Stimulated activated CD4-positive, alpha-beta T cell treated with anti-CD3 and anti-CD28 coated beads, TNF-alpha, amount 100 ng/mL, for 24 hours (primary cell): ENCODE measurements at places on chromosomes 2 and 18.

DNA sequence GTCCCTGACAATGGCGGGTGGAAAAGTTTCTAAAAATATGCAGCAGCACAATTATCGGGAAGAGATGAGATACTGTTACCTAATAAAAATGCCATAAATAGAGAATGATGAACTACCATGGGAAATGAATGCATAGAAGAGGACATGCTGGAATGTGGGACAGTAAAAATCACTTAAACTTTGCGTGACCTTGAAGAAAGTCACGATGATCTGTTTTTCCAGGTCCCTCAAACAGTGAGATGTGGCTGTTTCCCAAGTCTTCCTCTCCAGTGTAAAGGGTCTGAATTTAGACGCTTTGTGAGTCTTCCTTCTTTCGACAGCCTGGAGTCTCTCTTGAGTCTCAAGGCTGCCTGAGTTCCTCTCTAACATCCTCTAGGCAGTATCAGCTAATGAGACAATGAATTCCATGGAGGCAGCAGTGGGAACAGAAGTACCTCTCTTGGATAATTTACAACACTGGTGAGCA is 1.4 kb downstream of the CLUL1 start:
- no peak for DNase-seq

DNA sequence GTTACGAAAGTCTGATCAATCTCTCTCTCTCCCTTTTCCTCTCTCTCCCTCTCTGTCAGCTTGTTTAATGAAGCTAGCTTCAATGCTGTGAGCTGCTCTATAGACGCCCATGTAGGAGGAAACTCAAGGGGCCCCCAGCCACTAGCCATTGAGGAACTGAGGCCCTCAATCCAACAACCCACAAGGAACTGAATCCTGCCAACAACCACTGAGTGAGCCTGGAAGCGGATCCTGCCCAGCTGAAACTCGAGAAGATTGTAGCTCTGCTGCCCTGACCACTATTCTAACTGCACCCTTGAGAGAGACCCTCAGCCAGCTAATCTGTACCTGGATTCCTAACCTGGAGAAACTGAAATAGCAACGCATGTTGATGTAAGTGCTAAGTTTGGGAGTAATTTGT is 129.2 kb downstream of the BCL11A start:
- DNase-seq: no peak

DNA sequence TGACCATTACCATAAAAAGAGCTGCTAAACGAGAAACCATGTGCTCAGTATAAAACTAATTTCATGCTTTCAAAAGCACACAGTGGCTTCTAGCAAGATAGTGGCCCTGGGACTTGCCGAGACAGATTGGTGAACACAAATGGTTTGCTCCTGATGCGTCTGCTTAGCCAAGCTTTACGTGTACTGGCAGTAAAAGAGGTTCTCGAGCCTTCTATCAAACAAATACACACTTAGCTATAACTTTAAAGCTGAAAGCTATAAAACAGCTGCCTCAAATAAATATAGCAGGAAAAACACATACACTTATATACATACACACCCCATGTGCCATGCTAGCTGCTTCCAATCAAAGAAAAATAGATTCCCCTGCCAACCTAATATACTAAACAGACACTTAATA is 117.0 kb downstream of the ZNF385B start:
- DNase-seq: no peak

DNA sequence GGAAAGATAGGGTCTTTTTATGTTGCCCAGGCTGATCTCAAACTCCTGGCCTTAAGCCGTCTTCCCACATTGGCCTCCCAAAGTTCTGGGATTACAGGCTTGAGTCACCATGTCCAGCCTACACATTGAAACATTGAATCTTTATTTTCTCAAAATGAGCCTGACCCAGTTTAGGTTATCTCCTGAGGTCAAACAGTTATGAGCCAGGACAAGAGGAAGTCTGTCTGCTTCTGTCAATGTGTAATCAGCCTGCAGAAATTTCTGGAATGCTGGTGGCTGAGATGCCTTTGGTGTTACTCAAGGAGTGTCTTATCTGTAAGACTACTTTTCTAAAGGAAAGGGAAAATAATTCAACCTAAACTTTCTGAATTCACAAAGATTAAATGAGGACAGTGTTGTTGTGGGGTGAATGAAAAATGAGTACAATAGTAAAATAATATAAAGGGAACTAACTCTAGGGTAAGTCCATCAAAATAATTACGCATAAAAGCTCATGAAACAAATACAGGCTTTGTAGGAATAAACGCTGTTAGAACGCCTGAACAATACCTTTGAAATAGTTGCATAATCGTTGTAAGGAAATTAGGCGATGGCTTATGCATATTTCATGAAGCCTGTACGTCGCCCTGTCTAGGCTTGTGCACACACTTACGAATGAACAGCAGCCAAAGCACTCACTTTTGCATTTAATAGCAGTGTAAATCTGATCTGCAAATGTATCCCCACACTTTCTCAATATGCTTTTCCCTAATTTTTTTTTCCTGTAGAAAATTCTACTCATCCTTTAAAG is 260.8 kb downstream of the RDH14 start:
- no peak for DNase-seq

GRCh38 chr18:44987371-44987770 is 306.7 kb downstream of the SETBP1 start:
- no peak for DNase-seq

GRCh38 chr2:26486789-26487188 is 8.9 kb upstream of the OTOF start:
- no peak for DNase-seq

GRCh38 chr18:33836564-33836963 is 258.5 kb downstream of the ASXL3 start:
- DNase-seq: no peak

DNA sequence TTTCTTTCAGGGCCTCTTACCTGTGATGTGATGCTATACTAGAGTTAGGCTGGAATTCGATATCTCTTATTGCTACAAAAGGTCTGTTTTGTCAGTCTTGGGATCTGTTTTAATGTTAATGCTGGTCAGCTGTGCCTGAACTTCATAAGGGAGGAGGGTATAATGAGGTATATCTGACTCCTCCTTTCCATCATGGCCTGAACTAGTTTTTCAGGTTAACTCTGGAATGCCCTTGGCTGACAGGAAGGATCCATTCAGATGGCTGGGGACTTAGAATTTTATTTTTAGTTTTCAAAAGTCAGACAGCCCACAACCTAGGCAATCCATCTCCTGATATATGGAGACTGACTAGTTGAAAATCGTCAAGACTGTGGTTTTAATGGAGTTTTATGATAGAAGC is 35.9 kb upstream of the TBC1D8 start:
- no peak for DNase-seq

DNA sequence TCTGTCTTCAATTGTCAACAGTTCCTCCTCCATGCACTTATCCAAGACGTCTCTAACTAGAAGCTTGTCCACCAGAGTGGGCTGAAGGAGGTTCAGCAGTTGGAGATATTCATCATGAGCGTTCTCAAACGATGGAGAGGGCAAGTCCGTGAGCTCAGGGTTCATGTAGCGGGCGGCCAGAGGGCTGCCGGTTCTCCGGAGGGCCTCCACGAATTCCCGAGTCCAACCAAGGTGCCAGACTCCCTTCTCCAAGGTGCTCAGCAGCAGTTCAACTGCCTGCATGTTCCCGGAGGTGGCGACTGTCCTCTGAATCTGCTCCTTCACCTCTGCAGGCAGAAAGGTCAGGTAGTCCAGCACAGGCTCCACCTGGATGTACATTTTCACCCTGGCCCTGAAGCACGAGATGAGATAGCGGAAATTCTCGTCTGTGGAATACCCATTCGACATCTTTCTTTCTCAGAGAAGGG is 590 bp downstream of the IFIH1 start:
- peak; percentile 2 for DNase-seq

- DNase-seq: no peak
Measured at GRCh38 chr2:141654311-141654710, 476.5 kb downstream of the LRP1B start.

DNA sequence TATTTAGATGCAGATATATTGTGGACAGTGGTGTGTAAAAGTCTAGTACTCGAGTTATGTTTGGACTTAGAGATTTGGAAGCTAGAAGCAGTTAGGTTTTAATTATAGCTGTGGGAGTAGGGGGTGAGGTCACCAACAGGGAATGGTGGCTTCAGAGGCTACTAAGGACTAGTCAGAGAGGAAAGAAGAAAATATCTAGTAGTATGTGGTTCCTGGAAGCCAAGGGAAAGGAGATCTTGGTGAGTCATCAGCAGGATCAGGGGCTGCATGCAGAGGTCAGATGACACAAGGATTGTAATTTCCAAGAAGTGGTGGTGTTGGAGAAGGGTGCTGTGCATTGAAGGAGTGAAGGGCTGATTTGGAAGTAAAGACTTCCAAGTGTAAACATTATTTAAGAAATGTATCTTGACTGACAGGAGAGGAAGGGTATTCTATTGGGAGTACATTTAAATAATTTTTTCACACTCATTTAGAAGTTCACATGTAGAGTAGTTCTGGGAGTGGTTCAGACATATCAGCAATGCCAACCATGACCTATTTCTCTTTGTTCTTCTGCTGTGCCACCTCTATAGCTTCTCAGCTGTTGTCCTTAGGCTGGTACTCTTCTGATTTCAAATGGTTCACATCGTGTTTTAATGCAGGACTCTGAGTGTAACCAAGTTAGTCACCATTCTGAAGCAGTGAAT is 59.1 kb downstream of the ACSL3 start:
- no peak for DNase-seq

- DNase-seq: no peak
Measured at GRCh38 chr2:237527233-237527632, 39.1 kb upstream of the PRLH start.

DNA sequence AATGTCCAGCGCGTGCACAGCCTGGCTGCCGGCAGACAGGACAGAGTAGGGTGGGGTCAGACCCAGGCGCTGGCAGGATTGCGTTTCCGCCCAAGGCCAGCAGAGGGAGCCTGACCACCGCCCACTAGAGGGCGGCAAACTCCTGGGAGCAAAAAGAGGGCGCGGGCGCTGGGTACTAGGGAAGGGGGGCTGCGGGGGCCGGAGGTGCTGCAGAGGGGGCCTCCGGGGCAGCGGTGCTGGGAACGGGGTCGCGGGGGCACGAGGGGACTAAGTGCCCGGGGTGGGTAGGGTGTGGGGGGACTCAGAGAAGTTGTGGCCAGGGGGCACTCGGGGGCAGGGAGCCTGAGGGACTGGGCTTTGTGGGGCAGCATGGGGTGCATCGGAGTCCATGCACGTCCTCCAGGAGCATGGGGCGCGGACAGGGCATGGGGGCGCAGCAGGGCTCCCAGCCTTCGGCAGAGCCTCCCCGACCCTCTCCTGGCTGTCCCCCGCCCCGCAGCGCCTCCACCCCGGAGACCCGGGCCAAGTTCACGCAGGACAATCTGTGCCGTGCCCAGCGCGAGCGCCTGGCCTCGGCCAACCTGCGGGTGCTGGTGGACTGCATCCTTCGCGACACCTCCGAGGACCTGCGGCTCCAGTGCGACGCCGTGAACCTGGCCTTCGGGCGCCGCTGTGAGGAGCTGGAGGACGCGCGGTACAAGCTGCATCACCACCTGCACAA is 3.2 kb downstream of the TEKT4 start:
- DNase-seq: peak; percentile 69
